ENCODE measurements at places on chromosomes 4 and X.
A peak's percentile ranks its signal among the peaks of the same experiment; 100 is the strongest.

DNA sequence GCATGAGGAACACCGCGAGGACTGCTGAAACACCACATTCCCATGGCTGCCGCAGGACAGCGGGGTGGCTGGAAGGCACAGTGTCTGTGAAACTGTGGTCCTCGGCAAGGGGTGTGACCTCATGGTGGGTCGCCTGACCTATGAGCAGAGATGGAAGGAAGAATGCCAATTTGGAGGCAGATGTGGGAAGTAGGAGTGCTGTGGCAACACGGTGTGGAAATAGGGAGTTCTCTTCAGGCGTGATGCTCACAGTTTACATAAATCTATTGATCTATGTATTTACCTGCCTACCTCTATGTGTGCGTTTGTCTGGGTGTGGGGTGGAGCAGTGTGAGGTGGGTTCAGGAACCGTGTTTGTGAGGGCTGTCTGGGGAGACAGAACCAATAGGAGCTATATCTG is 62.3 kb upstream of the LSM6 start:
- DNase-seq: no peak

DNA sequence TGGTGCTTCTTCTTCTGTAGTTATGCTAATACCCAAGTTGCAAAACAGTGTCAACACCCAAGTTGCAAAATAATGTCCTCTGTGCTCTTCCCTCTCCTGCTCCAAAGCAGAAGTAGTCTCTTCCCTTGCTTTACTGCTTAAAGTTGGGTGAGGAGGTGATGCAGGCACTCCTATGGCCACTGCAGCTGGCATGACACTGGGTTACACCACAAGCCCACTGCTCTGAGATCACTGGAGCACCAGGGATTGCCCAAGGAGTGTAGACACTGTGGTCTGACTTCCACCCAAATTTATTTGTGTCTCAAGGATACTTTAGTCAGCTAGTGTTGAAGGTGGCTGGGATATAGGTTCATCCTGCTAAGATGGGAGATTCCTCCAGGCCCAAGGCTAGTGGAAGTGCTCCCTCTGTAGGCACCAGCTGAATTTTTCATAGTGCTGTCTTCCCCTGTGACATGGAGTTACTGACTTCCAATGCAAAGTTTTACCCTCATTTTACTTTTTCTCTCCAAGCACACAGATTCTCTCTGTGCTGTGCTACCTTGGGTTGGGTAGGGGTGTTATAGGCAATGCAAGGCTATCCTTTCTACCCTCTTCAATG is 196.2 kb upstream of the TENT5D start:
- DNase-seq: no peak

DNA sequence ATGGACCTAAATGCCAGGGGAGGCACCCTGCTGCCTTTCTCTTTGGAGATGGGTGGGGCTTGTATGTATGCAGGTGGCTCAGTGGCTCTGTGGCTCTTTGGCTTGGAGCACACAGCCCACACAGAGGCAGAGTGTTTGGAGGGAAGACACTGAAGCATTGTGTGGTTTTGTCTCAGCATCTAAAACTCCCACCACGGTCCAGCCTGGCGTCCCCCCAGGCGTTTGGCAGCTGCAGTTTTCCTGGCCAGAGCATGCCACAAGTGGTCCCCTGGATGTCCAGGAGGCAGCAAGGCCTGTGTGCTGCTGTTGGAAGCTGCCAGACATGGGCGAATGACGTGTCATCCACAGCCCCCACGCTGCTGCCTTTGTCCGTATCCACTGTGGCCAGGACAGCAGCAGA is 32.2 kb upstream of the PSAPL1 start:
- no peak for DNase-seq

- no peak for DNase-seq
Measured at GRCh38 chrX:128057421-128057820, 5.2 kb upstream of the ACTRT1 start.

DNA sequence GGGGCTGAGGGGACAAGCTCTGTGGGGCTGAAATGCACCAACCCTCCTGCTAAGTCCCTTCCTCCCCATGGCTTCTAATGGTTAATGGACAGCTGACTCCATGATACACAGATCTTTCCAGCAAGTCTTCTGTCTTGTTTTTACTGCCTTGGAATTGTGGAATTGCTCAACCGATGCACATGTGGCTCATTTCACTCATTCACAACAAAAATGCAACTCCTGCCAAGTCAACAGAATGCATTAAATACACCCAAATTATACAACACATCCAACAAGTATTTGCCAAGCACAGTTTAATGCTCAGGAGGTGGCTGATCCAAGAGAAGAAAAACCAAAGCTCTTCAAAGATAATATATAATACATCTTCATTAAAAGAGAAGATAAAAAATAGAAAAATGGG is 61.9 kb upstream of the PAGE4 start:
- DNase-seq: no peak

GRCh38 chr4:165992283-165992682 is 119.2 kb downstream of the TLL1 start:
- no peak for DNase-seq

DNA sequence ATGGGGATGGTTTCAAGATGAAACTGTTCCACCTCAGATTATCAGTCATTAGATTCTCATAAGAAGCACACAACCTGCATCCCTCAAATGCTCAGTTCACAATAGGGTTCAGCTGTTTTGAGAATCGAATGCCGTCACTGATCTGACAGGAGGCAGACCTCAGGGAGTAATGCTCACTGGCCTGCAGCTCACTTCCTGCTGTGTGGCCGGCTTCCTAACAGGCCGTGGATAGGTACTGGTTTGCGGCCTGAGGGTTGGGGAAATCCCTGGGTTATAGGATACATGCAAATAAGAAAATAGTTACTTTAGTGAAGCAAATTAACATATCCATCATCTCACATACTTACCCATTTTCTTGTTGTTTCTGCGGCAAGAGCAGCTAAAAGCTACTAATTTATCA is 160.4 kb downstream of the MAD2L1 start:
- no peak for DNase-seq

DNA sequence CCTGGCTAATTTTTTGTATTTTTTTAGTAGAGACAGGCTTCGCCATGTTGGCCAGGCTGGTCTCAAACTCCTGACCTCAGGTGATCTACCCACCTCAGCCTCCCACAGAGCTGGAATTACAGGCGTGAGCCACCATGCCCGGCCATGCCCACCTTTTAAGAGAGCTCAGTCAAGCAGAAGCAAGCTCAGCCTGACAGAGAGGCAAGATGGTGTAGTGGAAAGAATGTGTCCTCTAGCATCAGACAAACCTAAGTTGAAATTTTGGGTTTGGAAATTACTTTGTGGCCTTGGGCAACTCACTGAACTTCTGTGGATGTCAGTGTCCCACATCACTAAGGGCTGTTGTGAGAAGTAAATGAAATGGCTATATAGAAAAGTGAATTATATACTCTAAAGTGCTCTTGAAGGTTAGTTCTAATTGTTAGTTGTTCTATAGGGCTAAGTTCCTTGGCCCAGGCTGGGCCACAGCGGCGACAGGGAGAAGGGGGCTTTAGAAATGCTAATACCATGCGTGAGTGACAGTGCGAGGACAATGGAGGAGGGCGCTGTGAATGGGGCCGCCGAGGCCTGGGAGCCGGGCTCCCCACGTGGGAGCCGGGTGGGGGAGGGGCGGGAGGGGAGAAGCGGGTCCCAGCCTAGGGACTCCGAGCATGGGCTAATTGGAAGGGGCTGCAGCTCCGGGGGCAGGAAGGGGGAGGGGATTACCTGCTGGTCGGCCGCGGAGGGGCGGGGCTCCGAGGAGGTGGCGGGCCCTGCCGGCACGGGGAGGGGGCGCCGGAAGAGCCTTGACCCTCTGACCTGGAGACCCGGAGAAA is 15.6 kb downstream of the PJA1 start:
- no peak for DNase-seq

- DNase-seq: no peak
Measured at GRCh38 chr4:26803211-26803861, 57.3 kb upstream of the STIM2 start.

- no peak for DNase-seq
Measured at GRCh38 chr4:102754044-102754443, 6.7 kb downstream of the MANBA start.

DNA sequence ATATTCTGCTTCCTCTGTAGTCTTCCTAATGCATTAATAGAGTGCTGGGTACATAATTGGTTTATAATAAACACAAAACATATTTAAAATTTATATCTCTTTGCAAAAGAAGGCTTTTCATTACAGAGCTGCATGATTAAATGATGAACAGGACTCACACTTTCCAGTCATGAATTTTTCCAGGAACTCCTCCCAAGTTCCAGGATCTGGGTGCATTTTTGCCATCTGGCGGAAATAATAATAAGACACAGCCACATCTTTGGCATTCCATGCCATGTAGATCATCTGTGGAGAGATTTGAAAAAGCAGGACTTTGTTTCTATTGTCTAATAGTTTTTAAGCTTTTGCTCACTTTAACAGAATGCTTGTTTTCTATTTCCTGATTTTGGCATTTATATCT is 40.2 kb upstream of the SULT1B1 start:
- DNase-seq: peak; percentile 86

GRCh38 chr4:140213116-140213515 is 59.1 kb upstream of the MAML3 start:
- no peak for DNase-seq

- DNase-seq: no peak
Measured at GRCh38 chrX:85808217-85808616, 239.1 kb downstream of the CHM start.

- peak; percentile 19 for DNase-seq
Measured at GRCh38 chrX:9337046-9337445, 127.8 kb upstream of the TBL1X start.

DNA sequence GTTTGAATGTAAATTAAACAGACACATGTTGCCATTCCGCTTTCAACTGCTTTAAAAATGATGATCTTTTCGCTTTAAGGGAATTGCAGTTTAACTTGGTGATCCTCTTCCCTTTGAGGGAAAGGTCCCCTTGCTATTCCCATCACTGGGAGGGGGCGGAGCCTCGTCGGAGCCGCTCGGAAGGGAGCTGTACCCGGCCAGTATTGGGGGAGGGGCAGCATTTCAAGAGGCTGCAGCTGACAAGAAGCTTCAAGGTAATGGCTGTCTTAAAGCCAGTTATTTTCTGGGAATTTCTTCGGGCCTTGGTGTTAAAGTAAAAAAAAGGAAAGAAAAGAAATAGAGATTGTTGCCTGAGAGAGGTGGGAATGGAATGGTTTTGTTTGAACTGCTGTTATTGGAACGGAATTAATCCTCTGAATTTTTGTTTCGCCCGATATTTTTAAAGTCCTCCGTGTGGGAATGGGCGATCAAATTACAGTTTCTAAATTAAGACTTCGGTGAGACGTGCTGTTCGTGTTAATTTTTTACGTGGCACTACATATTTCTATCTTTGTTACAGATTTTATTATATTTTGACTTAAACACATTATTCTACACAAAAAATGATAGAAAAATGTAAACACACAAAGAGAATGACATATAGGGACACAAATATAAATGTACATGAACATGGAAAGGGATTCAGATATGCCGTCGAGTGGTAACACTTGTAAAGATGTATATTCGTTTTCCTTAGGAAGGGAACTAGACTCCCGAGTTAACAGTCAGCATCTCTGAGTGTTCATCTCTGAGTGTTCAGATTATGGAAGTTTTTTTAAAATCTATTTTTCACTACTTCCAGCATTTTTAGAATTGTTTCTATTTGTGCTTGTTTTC is 9.2 kb downstream of the PWWP3B start:
- no peak for DNase-seq

- peak; percentile 20 for DNase-seq
Measured at GRCh38 chr4:176150356-176150682, 45.1 kb downstream of the SPATA4 start.

DNA sequence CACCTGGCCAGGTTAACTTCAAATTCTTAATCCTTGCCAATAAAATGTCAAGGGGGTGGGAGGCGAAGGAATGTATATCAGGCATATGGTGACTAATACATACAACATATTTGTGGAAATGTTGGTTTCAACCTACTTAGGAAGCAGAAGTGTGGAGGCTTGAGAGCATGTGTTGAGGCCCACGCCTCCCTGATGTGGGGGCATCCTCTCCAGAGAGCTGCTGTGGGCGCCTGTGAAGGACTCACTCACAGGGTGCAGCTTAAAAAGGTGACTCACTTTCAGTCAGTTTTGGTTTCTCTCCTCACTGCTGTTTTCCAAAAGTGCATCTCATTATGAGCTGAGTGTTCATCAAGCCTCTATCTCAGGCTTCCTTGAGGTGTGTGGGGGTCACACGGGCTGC is 27.5 kb downstream of the LNX1 start:
- no peak for DNase-seq
